H1 (cell line): ENCODE measurements at places on chromosomes 2 and 18. TPM values are rescaled to one million over a fixed set of nuclear protein-coding genes. Genes with fewer than 3 reads are reported as not detected.

Gene AMER3
- polyA plus RNA-seq, result 0.15 and 0.17 TPM in 2 replicates

DNA sequence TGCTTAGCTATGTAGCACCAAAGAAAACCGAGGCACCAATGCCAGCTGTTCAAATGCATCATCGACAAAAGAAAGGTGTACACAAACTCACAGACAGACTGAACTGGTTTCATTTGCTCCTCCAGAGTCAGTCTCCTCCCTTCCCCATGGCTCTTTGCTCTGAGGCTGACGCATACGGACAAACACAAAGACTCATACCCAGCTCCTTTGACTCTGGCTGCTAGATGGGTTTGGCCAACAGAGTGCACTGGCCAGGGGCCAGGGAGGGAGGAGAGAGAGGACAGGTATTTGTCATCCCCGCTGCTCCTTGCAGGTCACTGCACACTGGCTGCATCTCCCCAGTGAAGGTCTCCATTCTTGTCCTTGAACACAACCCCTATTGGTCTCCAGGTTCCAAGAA is 40.7 kb downstream of the DNER start:
- DNase-seq, result no peak

Gene ALPI
- not detected in 2 replicates for polyA plus RNA-seq

DNA sequence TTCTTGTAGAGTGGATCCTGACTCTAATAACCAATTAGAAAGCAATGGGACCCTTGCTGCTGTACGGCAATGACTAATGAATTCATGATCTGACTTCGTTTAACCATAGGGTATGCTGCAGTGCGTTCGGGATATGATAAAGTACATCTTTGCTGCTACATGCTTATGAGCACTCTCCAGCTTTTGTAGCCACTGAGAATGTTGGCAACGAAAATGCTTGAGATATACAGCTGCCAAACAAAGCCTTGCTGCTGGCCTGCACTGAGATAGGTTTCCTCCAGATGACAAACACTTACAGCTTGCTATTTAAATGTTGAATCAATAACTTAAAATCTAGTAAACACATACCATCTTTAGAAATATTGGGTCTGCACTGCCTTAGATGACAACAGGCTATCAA is 372.4 kb upstream of the SLC8A1 start:
- no peak for DNase-seq

Gene SCYGR4
- not detected in 2 replicates for polyA plus RNA-seq

DNA sequence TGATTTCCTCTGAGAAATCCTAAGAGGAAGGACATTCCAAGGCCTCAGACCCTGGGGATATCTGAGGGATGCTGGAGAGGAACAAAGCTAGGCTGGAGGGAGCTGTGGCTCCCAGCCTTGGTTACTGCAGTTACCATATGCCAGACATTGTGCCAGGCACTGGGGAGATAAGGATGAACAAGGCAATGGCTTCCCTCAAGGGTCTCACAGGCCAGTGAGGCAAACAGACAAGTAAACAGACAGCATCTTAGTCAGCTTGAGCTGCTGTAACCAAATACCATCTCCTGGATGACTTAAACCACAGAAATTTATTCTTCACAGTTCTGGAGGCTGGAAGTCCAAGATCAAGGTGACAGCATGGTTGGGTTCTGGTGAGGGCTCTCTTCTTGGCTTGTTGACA is 91.8 kb downstream of the SKA1 start:
- DNase-seq, result no peak
